ENCODE measurements at places on chromosomes 6 and 20.

- no peak for DNase-seq
Measured at GRCh38 chr6:121354764-121355163, 20.5 kb upstream of the TBC1D32 start.

DNA sequence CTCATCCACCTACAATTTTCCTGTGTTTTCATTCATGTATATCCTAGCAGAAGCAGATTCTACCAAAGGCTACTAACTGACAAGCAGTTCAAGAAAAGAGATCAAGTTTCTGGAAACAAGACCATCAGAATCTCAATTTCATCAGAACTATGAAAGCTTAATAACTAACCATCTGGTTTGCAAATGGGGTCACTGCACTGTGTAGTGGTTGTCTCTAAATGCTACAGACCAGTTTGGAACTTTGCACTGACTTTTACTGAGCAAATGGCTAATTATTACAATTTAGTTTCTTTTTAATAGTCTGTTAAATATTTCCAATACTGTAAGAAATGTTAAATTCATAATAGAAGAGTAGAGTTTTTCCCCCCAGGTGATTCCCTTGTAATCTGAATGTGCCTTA, 64.5 kb downstream of the REPS1 start:
- no peak for DNase-seq

GRCh38 chr20:33554914-33555420, 65.1 kb downstream of the CBFA2T2 start:
- DNase-seq, result peak; percentile 92

DNA sequence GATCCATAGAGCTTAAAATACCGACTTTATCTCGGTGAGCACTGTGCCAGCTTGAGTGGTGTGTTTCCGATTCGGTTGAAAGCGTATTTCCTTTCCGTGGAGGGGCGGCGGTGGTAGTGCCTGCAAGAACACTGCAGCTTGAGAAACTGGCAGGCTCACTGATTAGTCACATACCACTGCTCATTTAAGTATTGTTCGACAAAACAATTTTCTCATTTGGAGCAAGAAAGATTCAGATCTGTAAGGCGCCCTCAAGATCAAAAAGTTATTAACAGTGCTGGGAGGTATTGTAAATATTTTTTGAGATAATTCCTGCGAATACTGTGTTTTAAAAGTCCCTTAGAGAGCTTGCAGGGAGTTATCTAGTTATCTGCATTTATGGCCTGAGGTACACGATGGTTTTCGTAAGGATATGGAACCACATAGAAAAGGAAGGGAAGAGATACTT, 1.3 kb downstream of the MAPK14 start:
- DNase-seq, result peak; percentile 90

GRCh38 chr20:11511821-11512220, 405.9 kb upstream of the BTBD3 start:
- DNase-seq, result peak; percentile 51

DNA sequence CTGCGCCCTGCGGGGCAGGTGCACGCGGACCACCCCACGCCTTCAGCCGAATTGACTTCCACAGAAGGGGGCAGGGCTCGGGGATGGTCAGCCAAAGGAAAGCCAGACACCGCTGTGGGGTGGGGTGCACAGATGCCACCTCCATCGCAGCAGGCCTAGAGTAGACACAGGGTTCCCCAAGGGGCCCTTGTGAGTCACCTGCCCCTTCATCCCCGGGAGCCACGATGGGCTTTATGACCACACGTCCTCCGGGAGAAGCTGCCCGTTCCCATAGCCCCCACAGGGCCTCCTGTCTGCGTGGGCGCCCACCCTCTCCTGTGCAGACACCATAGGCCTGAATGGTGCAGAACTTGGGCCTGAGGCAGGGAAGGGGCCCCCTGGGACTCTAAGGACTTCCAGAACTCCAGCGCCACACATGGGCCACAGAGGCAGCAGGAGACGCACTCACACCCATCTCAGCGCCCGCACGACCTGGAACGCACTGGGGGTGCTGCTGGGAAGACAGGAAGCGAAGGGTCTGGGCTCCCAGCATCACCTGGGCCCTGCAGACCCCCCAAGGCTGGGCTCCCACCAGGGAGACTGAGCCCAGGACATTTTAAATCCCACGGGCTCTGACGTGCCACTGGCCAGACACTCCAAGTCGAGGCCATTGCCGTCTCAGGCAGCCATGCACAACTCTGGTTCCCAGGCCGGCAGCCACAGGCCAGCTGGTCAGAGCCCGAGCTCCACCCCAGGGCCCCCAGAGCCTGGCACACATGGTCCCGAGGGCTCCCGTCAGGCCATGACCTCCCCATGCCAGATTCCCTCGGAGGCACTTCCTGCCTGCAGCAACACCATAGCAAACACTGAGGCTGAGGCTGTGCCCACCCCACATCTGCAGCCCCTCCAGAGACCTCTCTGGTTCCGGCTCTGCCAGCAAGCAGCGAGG, 134.2 kb downstream of the DLL1 start:
- no peak for DNase-seq

- no peak for DNase-seq
Measured at GRCh38 chr20:36820073-36820472, 46.5 kb upstream of the DSN1 start.

GRCh38 chr20:47847884-47848485, 62.7 kb upstream of the SULF2 start:
- no peak for DNase-seq

GRCh38 chr6:43736211-43736786, 33.7 kb upstream of the VEGFA start:
- DNase-seq, result no peak

DNA sequence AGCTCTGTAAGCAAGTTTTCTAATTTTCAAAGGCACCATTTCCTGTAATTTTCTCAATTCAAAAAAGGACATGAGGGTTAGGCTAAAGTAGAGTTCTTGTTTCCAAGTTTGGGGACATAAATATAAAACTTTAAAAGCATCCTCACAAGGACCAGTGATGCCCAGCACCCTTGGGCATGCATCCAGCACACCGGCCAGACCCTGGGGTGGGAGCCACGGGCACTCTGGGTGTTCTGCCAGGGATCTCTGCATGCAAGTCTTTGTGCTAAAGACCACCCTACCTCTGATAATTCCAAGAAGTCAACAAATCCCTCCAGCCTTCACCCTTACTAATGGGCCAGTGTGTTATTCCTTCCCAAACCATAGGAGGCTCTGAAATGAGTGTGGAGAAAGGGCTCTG, 46.5 kb downstream of the PLCG1 start:
- DNase-seq, result no peak

DNA sequence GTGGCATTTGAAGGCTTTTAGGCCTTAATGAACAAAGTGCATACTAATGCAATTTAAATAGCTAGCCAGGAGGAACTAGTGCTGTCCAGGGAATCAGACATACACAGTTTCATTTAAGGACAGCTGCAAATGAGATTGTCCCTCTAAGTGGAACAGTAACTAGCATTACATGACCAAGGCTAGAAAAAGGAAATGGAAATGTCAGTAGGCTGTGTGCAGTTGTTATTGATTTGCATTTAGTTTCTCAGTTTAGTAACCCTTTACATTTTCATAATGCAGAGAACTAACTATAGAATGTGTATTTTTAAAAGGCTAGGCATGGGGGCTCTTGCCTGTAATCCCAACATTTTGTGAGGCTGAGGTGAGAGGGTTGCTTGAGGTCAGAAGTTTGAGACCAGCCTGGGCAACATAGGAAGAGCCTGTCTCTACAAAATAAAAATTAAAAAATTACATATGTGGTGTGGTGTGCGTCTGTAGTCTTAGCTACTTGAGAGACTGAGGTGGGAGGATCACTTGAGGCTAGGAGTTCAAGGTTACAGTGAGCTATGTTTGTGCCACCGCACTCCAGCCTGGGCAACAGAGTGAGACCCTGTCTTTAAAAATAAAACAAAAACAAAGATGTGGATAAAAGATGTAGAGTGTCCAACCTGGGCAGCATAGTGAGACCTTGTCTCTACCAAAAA, 468.0 kb downstream of the UTRN start:
- DNase-seq, result no peak

- DNase-seq, result no peak
Measured at GRCh38 chr20:22491194-22491505, 93.2 kb downstream of the FOXA2 start.

DNA sequence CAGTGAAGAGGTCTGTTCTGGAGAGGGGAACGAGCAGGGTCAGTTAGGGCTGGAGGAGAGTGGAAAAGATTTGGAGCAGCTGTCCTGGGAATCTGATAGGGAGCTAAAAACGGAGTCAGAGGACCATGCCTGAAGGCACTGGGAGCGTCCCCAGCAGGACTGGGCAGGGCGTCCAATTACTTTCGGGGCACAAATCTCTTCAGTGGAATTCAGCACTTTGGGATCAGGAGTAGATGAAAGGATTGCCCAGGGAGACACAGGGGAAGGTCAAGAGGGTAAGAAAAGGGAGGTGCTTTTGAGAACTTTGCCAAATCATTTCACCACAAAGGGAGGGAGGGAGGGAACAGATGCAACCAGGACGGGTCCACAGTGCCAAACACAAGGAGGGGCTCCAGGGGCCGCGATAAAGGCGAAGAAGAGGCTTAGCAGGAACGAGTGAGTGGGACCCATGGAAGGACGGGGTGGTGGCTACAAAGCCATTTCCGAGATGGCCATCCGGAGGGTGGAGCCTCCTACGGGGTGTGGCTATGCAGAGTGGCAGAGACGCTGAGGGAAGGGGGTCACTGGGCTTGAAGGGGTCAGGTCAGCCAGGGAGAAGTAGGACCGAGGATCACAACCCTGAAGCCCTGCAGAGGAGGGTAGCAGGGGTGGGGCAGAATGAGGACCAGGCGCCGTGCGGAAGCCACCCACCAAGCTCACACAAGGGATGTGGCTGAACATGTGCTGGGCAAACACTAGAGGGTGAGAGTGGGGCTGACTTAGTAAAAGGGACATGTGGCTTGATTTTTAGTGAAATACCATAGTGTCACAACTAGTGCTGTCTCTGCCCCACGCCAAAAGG, 180.0 kb upstream of the RREB1 start:
- no peak for DNase-seq

GRCh38 chr6:3102875-3103274, 15.6 kb upstream of the BPHL start:
- DNase-seq, result no peak

DNA sequence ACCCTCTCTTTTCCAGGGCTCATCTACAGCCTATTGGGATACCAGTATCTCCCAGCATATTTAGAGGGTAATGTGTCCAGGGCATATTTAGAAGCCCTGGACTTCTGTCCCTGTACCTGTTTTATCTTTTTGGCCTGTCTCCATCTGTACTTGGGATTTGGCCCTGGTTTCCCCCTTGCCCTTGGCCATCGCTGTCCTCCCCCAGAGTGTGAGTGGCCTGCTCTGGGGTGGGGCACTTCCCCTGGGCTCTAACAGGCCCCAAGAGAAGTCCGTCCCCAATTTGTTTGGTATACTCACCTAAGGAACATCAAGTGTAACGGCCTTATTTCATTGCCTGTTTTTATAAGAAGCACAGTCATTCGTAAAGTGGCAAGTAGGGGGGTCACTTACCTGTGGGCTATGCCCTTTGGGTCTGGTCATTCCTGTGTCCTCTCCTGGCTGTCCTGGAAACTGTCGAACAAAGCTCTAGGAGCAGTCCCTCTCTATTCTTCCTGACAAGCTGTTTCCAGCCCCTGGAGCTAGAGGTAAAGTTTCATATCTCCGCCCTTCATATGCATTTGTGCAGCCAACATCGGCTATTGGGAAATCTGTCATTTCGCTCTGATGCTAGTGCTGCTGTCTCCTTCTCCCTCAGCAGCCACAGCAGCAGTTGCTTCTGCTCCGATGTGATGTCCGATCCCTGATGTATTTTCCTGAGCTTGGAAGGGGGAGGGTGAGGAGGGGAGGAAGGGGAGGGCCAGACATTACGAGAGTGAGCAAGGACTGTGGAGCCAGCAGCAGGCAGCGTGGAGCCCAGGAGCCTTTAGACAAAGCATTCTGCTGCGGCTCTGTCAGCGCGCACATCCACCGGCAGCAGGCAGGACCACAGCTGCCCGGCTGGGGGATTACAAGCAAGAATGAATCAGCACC, 83.4 kb downstream of the TCP11 start:
- DNase-seq, result no peak

DNA sequence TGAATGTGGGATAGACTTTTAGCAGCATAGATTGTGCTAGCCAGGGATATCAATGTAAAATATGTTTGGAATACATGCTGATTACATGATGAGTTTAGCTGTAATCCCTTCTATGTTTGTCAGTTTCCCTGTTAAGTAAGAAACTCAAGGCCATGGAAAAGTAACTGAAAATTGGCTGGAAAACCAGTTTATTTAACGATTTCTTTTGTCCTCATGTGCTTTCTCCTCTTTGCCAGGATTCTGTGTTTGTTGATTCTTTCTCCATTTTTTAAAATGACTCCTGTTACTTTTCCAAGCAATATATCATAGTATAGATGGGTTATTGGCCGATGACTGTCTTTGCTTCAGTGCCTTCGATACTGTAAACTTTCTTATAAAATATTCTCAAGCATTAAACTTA, 87.5 kb downstream of the SAMD5 start:
- no peak for DNase-seq

- no peak for DNase-seq
Measured at GRCh38 chr6:1049170-1049569, 262.7 kb upstream of the FOXQ1 start.

GRCh38 chr6:160259598-160259997, 977 bp upstream of the SLC22A2 start:
- DNase-seq, result no peak

DNA sequence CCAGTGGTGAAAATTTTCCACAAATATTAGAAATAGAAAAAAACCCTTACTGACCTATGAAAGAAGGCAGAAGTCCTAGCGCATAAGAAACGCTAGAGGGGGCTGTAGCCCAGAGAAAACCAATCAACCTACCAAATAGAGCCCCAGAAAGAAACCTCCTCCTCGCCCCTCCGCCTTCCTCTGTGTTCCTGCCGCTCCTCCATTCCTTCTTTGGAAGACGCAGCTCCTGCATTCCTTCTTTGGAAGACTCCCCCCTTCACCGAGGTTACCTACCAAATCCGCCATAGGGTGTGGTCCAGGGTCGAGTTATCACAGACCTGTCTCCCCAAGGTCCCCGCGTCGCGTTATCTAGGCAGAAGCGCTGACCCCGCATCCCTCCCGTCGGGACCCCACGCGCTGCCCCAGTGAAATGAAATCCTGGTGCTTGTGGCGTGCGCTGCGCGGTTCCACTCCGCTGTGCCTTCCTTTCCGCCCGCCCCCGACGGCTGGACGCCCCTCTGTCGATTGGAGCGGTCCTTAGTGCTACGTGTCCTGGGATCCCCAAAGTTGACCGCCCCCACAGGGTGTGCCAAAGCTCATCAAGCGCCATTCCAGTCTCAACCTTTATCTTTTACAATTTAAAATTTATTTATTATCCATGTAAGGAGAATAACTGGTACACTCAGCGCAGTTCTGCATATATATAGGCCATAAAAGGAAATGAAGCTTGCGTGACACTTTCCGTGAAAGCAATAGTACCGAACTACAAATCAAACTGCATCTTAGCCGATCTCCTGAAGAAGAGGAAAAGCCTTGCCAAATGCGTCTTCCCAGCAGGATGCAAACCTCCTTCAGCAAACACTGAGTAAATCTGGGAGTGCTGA, 13.0 kb downstream of the RPP21 start:
- DNase-seq, result peak; percentile 75

DNA sequence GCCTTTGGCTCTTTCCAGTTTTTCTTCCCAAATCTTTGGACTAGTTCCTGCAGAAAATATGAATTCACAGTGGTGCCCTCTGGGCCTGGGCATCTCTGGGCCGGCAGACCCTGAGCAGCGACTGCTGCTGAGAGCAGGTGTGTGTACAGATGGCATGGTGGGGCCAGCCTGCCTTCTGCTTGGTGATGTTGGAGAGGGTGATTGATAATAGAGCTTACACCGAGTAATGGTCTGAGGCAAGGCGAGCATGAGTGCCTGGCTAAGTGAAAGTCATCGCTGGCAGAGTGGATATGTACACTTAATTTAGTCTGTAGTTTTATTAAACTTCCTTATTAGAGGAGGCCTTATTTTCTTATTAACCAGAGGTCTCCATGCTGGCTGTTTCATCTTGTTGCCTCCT, 156.9 kb downstream of the CDKAL1 start:
- DNase-seq, result no peak
